ENCODE measurements at places on chromosomes 4 and X. TPM values are rescaled to one million over a fixed set of nuclear protein-coding genes. Genes with fewer than 3 reads are reported as not detected.

The SMS gene
- 155 TPM for polyA plus RNA-seq

The TMSB15B gene
- polyA plus RNA-seq, result 27.4 TPM

The NUDT10 gene
- not detected for polyA plus RNA-seq

The P2RY8 gene
- 58.0 TPM for polyA plus RNA-seq

The AKAP14 gene
- polyA plus RNA-seq, result not detected

The VCX3A gene
- not detected for polyA plus RNA-seq

The RBM46 gene
- polyA plus RNA-seq, result not detected

The TMPRSS11B gene
- polyA plus RNA-seq, result not detected
